ENCODE measurements at places on chromosomes 6 and 20. TPM values are rescaled to one million over a fixed set of nuclear protein-coding genes. Genes with fewer than 3 reads are reported as not detected.

GRCh38 chr6:98834060-98835031 lies at the start of gene POU3F2:
TSS of gene POU3F2 (plus strand) at chr6:98834574. CDS start at chr6:98834874, 300 bp downstream.
- DNase-seq, result peak; percentile 57

DNA sequence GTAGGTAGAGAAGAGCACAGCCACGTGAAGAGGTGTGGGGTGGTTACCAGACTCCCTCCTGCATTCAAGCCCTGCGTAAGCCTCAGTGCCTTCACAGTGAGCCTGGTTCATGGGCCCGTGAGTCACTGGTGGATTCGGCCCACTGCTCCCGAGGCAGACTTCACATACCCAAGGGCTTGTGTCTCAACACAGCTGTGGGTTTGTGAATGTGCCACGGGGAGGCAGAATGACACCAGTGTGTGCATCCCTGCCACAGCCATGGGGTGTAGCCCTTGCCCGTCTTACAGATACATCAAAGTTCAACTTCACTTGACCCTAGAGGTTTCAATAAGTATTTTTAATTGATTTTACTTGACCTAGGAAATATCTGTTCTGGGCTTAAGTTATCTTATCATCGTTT lies 108.5 kb downstream of the MAP3K4 start:
- no peak for DNase-seq

DNA sequence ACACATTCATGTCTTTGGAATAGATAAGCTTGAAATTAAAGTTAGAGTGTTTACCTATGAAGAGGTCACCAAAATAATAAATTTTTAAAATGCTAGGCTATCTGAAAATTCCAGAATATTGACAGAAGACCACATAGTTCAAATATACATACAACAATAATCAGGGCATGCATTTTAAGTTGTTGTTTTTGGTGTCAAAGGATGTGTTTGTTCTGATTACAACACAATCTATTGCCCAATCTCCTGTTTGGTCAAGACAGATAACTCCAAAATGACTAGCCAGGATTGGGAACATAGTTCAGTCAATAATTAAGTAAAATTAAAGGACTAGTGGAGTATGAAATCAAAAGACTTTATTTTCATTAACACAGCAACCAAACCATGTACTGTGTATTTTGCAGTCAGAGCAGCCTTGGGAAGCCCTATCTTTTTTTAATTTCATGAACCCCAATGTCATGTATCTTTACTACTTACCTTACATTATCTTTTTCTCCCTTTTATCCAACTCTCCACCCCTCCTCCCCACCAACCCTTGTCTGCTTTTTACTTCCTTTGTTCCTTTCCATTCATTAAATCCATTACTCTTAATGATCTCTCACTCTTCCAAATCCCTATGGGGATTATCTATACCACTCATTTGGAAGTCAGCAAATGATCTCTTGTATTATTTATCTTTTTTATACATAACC lies 111.2 kb downstream of the CDK19 start:
- DNase-seq, result no peak

DNA sequence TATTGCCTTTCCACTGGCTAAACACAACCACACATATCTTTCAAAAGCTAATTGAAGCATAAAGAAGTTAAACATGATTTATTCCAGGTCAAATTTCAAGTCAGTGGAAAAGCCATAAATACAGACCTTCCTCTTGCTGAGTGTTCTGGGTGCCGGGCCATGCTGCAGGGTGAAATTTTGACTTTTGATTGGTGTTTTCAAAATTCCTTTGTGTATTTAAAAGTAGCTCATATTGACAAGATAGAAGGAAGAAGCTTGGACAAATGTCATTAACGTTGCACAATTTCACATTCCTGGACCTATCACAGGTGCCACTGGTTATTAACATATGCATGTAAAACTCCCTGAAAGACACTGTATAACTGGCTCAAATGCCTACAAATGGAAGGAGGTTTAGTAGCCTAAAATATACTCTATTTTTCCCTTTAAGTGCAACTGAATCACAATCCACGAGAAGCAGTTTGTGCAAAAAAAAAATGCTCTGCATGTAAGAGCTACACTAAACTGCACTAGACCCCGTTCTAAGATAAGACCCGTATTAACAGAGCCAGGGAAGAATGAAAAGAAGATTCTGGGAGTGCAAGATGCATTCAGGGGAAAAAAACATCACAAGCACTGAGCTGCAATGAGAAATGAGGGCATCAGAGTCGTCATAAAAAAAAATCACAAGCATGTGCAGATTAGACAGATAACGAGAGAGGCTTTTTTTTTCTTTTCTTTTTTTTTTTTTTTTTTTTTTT lies 30.4 kb downstream of the ATXN1 start:
- no peak for DNase-seq

GRCh38 chr6:135537741-135538301 lies 40.3 kb upstream of the AHI1 start:
- no peak for DNase-seq

DNA sequence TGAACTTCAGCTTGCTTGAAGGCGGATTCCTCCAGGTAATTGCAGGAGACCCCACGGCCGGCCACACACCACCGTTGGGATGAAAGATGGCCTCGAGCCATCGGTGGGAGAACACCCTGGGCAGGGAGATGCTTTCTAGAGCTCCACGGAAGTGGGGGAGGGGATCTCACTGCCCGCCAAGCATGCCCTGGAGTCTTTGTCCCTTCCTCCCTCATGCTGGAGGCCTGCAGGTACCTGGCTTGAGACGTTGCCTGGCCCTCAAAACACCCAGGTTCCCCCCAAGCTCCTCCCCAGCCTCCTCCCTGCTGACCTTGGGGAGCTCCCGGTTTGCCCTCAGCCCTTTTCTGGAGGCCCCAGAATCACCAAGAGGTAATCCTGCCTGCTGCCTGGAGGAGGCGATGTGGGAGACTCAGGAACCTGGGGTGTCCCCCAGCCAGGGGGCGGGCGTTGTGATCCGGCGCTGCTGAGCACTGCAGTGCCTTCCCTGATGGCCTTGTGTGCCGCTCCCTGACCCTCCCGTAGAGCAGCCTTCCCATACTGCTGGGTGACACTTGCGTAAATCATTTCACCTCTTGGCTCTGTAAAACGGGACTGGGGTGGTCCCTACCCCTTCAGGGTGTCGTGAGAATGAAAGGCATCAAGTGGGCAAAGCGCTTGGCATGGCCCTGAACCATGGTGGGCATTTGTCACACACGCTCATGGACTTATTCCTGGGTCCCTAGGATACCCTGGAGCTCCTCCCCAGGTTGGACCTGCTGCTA lies 91.4 kb downstream of the CEBPB start:
- no peak for DNase-seq

DNA sequence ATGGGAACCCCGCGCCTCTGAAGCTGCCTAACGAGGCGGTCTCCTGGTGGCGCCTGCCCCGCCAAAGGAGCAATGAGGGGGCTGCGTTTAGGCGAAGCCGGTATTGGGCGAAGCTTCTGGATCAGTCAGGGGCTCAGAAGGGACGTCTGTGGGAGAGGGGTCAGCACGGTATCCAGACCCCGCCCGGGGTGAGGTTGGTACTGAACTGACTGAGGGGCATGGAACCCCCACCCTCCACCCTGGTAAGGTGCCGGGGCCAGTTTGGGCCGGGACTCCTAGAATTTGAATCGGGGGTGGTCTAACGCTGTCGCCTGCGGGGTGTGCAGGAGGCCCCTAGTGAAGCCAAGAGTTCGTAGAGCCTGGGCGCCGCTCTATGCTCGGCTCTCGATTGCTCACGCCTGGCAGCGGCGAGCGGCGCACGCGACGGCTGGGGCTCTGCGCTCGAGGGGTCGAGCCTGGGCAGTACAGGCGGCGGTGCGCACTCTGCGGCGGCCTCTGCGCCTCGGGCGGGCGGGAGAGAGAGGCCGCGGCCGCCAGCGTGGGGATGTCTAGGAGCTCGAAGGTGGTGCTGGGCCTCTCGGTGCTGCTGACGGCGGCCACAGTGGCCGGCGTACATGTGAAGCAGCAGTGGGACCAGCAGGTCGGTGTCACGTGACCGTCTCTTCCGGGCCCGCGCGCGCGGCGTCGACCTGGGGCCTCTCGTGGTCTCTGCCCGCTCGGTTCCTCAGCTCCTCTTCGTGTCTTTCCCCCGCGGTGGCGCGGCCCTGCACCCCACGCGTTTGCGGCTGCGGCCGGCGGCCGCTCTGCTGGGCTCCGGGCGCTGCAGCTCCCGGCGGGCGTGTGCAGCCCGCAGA lies at the start of the genes KAT14 and PET117:
TSS of gene KAT14 (plus strand) at position 452 of the 854 bp plus-strand sequence. CDS start 4,798 bp downstream, outside the sequence.
TSS of gene PET117 (plus strand) at position 452 of the 854 bp plus-strand sequence. CDS start at position 545, 93 bp downstream.
- DNase-seq, result peak; percentile 91

DNA sequence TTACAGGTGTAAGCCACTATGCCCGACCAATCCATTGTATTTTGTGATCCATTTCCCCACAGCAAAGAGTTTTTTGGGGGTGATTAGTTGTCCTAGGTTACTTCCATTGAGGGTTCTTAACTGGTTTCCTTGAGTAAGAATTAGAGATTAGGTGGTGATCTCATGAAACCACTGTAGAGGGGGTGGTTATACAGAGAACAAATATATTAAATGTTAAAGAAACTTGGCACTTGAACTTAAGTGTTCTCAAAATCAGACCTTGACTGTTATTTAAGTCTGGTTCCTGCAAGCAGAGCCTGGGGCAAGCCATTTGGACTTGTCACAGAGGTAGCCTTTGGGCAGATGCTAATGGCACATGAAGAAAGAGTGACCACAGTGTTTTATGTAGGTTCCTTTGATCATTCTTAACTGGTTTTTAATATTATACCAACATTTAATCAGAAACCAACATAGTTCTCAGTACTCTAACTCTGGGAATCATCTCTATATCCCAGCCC lies 288.5 kb downstream of the SOX4 start:
- DNase-seq, result no peak

- no peak for DNase-seq
Observed at GRCh38 chr6:131210469-131210868, 75.2 kb downstream of the AKAP7 start.

DNA sequence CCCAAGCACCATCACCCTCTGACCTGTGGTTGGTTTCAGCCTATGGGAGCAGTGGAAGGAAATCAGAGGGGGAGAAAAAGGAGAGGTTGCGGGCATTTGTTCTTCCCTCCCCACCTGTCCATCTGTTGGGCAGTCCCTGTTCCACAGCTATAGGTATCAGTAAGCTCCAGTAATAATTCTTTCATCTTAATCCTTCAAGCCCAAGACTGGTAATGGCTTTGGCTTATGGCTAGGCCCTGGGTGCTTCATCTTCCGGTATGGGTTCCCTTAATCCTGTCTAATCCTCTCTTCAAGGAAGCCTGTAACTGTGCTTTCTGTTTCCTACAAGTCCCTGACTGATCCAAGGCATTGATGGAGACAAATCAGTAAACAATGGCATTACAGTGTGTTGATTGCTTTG lies 42.2 kb upstream of the STK35 start:
- DNase-seq, result no peak

DNA sequence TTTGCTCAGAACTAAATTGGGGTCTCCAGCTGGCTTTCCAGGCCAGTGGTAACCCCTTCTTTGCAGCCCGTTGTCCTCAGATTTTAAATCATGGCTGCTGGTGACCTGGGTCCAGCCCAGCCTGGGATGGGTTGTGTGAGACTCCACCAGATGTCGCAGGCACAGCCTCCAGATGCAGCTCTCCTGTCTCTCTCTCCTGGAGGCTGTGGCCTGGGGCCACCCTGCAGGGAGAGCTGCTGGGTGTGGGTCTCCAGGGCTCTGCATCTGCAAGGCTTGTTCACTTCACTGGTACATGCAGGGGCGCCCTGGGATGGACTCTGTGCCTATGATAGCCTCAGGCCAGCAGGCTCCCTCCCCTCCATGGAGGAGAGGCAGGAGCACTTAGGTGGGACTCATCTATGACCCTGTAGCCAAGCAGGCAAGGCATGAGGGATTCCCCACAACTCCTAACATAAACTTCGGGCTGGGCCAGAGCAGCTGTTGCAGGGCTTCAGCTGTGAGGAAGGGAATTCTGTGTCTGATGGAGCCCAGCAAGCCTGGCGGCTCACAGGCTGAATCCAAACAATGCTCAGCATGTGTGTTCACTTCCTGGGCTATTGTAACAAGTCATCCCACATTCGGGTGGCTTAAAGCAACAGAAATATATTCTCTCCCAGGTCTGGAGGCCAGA lies 94.7 kb upstream of the NXT1 start:
- DNase-seq, result no peak

DNA sequence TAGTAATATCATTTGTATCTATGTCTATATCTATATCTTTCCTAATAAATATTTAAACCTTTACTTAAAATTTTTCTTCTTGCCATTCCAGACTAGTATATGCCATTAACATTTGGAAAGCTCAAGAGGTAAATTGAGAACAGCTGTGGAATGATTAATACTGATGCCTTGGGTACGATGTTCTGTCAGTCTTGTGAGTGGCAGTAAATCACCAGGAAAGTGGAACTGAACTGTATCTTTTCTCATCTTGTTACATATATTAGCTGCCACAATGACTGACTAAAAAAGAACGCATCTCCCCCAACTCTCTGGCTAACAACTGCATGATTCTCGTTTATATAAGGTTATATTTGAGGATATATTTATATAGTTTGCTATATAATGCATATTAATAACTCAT lies 137.0 kb upstream of the ASCC3 start:
- no peak for DNase-seq

- no peak for DNase-seq
Observed at GRCh38 chr6:134172020-134172705, 119.7 kb upstream of the SLC2A12 start.

GRCh38 chr20:63597651-63598478 lies 23.8 kb upstream of the HELZ2 start:
- DNase-seq, result no peak

DNA sequence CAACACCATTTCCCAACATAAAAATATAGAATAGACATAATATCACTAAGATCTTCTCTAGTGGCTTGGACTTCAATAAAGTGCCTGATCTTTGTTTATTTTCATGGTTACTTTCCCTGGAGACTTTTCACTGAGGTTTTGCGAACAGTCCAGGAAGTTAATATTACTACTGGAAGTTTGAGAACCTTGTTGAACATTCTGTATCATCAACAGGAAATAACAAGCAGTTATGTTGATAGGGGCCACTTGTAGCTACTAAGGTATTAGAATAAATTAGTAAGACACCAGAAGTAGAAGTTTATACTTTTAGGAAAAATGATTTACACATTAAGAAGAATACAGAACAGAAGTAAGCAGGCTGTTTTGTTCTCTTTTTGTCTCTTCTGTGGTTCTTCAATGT lies 180.2 kb downstream of the TFAP2B start:
- no peak for DNase-seq

GRCh38 chr6:169490246-169490641 lies 211.6 kb downstream of the WDR27 start:
- DNase-seq, result no peak

GRCh38 chr6:129644567-129645015 lies 65.4 kb downstream of the ARHGAP18 start:
- DNase-seq, result no peak

Gene APOM
- total RNA-seq, result 5.5 TPM

Gene SULF2
- 241 TPM for total RNA-seq

Gene BNIP5
- total RNA-seq, result 16.0 TPM

Gene MMP24
- total RNA-seq, result 0.82 TPM

Gene SYCP2
- total RNA-seq, result 1.1 TPM

Gene PRRT1
- total RNA-seq, result not detected

Gene OPN5
- total RNA-seq, result not detected

Gene PAK5
- not detected for total RNA-seq

Gene SIRPB2
- not detected for total RNA-seq

Gene GCM1
- total RNA-seq, result not detected

Gene WFDC6
- not detected for total RNA-seq

Gene TMEM200A
- 18.8 TPM for total RNA-seq

Gene LY6G5B
- 6.6 TPM for total RNA-seq

Gene VGLL2
- total RNA-seq, result not detected
